MV-4-11 (cell line): ENCODE measurements at places on chromosomes 1 and 21.
A peak's percentile ranks its signal among the peaks of the same experiment; 100 is the strongest.

- DNase-seq, result no peak
These were observed 40.4 kb downstream of the PHC2 start for GRCh38 chr1:33390542-33390941.

GRCh38 chr1:246533371-246533905, 26.4 kb upstream of the SMYD3 start:
- no peak for DNase-seq

DNA sequence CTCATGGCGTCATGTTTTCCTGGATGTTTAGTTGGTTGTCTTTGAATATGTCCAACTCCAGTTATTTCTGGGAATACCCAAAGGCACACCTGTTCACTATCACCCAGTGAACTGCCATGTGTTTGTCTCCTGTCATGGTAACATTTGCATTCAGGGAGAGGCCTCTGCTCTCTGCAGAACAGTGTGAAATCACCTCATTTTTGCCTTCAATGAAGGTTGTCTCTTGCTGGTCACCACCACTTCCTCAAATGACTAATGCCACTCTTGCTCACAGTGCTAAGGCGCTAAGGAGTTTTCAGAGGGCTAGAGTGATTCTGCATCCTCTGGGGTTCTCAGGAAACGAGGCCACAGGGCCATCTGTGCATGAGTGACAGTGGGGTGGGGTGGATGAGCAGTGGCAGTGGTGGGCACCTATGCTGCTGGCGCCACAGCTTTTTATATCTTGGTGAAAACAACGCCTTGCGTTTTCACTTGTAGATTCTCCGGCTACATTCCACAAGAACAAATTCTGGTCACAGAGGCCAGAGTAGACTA, 60.0 kb upstream of the ATP5PO start:
- peak; percentile 96 for DNase-seq

- peak; percentile 59 for DNase-seq
These were observed 2.7 kb upstream of the PTPN22 start for GRCh38 chr1:113874012-113874879.

GRCh38 chr1:2556678-2557481, 709 bp downstream of the TNFRSF14 start:
- no peak for DNase-seq

GRCh38 chr1:58345215-58346035, 201.1 kb downstream of the OMA1 start:
- no peak for DNase-seq

DNA sequence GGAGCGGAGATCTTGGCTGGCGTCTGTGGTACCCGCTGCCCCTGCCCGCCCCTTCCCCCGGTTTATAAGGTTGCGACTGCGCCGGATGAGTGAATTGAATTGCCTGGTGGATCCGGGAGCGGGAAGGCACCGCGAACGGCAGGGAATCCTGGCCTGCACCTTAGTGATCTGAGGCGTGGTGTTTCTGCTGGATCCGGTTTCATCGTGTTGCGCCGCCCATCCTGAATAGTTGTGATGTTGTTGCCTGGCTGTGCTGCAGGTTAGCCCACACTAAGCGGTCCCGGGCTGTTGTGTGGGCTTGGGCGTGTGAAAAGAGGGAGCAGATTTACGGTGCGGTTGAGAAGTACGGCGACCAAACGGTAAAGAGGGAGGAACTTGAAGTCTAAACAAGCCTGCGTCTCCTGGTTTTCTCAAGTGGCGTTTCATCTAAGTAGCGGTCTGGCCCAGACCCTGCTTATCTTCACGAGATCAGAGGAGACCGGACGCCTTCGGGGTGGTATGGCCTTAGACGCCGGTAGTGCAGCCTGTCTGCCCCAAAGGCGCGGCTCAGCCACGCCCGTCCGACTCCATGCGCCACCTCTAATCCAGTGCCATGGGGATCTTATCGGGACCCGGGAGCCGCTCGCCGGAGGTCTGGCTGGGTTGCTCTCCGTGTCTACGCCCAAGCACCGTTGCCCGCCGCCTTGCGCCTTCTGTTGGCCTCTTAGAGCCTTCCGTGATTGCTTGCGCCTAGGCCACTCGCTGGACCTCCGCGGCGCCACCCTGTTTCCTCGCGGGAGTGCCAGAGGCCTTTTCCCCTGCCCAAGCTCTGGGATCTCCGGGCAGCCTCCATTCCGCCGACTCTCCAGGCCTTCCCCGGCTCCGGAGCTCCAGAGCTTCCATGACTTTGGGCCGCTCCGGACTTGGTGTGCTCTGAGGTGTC, 87.5 kb upstream of the RHOU start:
- DNase-seq, result peak; percentile 46

DNA sequence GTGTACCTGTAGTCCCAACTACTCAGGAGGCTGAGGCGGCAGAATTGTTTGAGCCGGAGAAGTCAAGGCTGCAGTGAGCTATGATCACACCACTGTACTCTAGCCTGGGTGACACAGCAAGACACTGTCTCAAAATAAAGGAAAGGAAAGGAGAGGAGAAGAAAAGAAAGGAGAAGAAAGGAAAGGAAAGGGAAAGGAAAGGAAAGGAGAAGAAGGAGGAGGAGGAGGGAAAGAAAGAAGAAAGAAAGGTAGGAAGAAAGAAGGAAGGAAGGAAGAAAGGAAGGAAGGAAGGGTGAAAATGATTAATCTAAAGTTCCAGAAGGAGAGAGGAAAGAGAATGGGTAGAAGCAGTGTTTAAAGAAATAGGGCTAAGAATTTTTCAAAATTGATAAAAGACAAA, 12.2 kb downstream of the SPOCD1 start:
- DNase-seq, result no peak

DNA sequence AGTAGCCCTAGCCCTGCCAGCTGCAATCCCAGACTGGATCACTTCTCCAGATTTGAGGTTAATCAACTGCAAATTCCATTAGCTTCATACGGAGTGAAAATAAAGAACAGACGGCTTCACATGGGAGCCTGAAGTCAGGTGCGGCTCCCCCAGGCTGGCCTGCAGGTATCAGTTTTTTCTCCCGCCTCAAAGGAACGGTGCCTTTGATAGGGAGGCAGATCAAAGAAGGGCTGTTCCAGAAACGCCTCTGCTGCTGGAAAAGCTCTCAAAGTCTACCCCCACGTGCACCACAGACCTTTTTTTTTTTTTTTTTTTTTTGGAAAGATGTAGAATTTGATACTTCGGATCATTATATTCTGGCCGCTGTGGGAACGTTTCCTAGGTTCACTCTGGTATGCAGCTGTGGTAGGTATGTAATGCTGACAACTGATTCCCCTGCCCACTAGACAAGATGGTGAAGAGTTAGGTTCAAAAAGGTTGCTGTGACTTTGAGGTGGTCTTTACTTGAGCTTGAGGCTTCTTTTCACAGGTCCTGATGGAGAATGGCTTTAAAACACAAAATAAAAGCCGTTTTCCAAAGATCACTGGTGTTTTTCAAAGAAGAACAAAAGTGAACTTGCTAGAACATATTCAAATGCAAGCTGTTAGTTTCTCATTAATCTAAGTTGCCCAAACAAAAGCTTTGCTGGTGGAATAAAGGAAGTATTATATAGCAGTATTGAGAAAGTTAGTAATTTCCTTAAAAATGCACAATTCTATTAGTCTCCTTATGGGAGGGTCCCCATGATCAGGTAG, 189.0 kb upstream of the NFIA start:
- DNase-seq, result no peak

DNA sequence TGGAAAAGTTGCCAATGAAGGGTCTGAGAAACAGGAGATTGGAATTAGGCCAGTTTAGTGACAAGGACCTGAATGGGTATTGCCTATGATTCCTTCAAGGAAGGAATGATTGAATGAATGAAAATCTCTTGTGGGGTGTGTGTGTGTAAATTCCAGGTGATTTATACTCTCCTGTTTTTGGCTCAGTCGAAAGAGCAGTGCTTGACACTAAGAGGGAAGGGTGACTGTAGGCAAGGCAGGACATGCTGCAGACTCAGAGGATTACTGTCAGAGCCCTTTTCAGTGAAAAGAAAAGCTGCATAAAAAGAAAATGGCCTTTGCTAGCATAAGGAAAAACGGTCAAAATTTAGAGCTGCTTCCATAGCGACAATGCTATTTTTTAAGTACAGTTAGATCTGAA, 30.1 kb downstream of the C1orf21 start:
- no peak for DNase-seq

DNA sequence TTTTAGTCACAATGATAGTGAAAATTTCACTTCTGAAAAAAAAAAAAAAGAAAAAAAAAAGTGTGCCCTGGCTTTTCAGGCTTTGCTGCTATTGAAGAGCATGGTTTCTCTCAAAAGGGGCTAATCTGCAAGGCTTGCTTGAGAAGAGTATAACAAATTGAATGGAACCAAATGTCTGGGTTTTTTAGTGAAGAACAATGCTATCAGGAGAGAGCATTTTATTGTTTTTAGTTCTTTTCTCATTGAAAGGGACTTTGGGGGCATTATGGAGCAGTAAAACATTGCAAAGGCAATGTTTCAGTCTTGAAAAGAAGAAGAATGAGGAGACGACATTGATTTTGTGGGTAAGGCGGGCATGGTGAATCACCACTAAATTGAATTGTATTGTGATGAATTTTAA, 28.2 kb downstream of the VCAM1 start:
- DNase-seq, result no peak

- DNase-seq, result no peak
These were observed 75.8 kb downstream of the CACNA1E start for GRCh38 chr1:181559142-181559541.

DNA sequence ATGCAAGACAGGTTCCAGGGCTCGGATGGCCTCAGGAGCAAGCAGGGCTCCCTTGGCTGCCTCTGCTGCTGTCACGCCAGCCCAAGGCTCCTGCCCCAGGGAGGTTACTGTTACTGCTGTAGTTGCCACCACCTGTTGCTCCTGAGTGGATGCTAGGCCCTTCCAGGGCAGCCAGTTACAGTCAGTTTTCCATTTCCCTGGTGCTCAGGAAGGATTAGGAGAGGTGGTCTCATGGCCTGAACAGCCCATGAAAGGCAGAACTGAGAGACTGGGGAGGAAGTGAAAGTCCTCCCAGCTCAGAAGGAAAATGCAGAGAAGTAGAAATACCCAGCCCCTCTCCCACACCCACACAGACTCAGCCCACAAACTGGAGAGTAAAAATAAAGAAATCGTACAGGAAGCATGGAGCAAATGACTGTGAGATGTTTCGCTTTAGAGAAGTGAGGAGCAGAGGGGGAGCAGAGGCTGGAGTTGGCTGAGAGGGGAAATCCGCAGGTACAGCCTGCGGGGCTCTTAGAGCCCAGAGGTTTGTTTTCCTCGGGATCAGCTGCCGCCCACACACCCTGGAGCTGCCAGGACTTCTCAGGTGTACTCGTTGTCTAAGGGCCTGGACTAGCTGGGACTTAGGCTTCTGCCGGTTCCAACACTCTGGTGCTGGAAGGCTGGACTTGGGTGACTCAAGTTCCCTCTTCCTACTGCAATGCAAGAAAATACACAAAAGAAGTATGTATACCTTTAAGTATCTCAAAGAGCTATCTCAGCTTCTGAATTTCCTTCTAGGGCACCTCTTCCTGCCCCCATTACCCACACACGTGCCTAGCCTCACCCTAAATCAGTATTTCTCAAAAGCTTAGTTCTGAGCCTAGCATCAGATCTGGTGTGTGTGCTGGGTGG, 2.3 kb downstream of the IL6R start:
- peak; percentile 98 for DNase-seq

DNA sequence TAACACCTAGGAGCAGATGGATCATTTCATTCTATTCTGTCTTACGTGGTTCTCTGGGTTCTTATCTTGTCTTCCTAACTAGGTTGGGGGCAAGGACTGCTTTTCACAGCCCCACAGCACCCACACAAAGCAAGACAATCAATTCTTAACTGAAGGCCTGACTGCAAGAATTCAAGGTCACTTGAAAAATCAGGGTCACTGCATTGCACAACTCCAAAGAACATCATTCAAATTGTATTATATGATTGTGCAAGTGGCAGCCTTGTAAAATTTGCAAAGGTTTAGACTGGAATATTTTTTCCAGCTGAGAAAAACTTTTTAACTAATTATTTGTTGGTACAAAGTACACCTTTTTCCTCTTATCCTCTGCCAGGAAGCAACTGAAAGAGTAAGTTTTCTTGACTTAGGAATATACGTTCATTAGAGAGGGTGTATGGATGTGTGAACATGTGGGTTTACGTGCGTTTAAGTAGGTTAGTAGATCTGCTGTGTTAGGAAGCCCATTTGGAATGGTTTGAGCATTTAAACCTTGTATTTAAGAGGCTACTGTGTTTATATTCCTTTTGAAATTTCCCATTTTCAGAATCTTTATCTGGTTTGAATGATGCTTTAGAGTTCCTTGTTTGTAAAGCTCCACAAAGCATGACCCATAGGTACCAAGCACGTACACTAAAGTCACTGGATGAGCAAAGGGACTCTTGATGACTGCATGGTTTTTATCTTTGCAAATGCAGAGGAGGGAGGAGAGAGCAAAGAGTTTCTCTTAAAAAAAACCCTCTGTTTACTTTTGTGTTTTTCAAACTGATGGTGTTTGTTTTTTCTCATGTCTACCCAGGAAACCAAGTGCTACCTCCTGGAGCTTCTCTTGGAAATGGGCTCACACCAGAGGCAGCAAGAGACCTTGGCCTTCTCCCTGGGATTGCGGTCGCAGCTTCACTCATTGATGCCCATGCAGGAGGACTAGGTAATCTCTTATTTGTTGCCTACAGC, 214.9 kb downstream of the FGGY start:
- no peak for DNase-seq

- no peak for DNase-seq
These were observed 79.8 kb upstream of the IFFO2 start for GRCh38 chr1:19036041-19036812.

- DNase-seq, result no peak
These were observed 130.2 kb upstream of the PTGFR start for GRCh38 chr1:78360584-78360983.

GRCh38 chr1:5565281-5566125, 426.7 kb downstream of the NPHP4 start:
- no peak for DNase-seq

- no peak for DNase-seq
These were observed 20.6 kb downstream of the CSF1 start for GRCh38 chr1:109931189-109931731.

DNA sequence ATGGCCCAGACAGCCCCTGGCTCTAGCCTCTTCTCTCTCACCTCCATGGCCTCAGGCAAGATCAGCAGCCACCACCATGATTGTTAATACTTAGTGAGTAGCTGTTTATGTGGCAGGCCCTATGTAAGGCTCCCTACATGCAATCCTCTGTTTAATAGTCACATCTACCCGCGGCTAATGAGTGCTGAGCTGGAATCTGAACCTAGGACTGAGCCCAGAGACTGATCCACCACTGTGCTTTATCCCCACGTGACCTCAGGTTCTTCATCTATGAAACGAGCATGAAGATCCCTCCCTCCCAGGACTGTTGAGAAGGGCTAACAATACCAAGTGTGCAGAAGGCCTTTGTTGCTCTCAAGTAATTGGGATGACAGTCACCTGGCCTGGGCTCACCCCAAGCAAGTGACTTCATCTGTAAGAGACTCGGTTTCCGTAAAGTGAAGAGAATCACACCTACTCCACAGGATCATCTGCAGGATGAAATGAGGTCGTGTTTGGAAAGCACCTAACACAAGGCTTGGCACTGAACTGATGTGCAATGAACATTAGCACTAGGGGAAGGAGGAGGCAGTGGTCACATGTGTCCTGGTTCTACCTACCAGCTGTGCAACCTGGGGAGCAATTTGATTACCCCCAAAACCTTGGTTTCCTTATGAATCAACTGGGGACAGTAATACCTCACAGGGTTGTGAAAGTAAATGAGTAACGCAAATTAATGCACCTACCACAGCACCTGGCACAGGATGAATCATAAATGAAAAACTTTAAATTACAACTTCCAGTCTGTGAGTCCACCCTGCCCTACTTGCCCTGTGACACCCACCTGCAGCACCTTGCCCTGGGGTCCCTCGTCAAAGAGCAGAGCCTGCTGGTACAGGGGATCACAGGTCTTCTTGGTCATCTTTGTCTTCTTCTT, 37.2 kb downstream of the RIMS3 start:
- DNase-seq, result no peak

GRCh38 chr1:172661107-172661506, 2.2 kb downstream of the FASLG start:
- DNase-seq, result peak; percentile 54

- no peak for DNase-seq
These were observed 96.9 kb upstream of the SGIP1 start for GRCh38 chr1:66437136-66437401.
